Cerebellar cortex (tissue), 1 donor: ENCODE measurements at places on chromosomes 16 and 17.

DNA sequence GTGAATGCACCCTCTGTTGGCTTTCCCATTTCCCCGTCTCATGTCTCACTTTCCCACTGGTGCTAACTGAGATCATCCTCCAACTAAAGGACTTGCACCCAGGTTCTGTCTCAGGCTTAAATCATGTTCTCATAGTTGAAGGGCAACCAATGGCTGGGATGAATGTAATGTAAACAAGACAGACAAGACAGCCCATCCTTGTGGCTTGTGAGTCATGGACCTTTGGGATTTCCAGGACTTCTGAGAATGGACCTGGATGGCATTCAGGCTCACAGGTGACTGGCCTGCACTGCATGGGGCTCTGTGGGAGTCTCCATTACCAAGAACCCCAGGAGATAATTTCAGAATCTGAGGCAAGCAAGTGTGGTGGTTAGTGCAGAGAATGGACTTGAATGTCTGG, 347.5 kb downstream of the HAPSTR1 start:
- no peak for DNase-seq

- no peak for DNase-seq
Measured at GRCh38 chr17:66524877-66525276, 222.5 kb downstream of the PRKCA start.

DNA sequence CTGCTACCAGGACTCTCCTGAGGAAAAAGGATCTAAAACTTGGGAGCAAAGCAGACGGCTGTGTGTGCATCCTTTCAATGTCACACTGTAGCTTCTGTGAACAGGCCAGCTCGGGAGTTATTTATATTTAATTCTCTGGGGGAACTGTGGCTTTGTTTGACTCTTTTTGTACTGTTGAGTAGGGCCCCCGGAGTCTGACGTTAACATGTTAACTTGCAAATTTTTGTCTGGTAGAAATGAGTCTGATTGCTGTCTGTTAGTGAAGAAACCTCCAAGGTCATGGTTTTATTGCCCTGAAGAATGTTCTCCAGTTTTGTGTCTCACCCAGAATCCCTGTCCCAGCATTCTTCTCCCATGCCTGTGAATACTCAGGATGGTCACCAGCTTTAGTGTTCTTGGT, 14.2 kb upstream of the KCNG4 start:
- DNase-seq: no peak

DNA sequence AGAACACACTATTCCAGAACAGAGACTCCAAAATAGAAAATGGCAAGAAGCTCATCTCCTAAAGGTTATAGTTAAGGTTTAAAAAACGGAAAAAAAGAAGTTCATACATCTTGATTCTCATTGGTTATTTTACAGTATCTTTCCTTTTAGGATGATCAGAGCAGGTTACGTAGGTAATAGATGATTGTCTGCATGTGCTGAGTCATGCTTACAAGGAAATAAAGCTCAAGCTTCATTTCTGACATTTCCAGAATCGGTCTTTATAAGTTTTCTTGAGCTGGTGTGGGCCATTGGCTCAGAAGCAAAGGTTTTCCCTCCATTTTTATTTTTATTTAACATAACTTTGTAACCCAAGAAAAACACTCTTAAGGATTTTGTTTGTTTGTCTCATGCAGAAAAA, 1030.3 kb upstream of the CDH8 start:
- DNase-seq: no peak

DNA sequence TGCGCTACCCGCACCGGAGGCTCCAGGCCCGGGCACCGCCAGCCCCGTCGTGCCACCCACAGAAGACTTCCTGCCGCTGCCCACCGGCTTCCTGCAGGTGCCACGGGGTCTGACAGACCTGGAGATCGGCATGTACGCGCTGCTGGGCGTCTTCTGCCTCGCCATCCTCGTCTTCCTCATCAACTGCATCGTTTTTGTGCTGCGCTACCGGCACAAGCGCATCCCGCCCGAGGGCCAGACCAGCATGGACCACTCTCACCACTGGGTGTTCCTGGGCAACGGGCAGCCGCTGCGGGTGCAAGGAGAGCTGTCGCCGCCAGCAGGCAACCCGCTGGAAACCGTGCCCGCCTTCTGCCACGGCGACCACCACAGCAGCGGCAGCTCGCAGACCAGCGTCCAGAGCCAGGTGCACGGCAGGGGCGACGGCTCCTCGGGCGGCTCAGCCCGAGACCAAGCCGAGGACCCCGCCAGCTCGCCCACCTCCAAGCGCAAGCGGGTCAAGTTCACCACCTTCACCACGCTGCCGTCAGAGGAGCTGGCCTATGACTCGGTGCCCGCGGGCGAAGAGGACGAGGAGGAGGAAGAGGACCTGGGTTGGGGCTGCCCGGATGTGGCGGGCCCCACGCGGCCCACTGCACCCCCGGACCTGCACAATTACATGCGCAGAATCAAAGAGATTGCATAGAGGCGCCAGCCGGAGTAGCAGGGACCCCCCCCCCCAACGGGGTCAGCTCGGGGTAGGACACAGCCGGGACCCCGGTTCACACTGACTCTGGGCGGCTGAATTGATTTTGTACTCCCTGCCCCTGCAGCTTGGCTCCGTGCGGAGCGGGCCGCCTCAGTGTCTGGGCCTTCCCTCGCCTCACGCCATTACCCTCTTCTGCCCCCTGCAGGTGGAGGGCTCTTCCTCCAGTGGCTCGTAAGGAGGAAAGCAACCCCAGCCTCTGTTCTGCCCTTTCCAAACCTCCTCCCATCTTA, 58.5 kb downstream of the TMEM132E start:
- peak; percentile 47 for DNase-seq

DNA sequence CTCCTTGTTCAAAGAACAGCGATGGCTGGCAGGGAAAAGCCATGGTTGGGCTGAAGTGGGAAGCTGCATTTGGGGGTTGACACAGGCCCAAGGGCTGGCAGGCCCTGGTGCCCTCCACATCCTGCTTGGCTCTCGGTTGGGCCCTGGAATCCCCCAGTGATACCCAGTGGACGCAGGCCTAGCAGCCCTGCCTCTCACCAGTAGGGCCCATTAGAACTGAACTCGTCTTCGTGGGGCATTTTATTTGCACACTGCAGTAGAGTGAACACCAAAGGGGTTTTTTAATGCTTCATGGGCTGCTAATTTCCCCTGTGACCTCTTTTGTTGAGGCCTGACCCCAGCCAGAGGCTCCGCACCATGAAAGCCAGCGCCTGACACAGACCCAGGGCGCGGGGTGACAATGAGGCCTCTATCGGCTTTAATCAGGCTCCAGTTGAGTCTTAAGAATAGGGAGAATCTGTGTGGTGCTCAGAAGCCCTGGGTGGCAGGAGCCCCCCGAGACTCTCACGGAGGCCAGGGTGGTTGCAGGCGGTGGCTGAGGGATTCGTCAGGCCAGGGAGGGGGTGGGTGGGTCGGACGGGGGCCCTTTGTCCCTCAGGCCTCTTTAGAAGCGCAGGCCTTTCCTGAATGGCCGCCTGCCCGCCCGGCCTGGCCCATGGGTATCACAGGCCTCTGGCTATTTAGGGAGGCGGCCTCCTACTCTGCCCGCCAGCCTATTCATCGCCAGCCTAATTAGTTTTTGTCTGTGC, 199.3 kb downstream of the NTN1 start:
- no peak for DNase-seq

DNA sequence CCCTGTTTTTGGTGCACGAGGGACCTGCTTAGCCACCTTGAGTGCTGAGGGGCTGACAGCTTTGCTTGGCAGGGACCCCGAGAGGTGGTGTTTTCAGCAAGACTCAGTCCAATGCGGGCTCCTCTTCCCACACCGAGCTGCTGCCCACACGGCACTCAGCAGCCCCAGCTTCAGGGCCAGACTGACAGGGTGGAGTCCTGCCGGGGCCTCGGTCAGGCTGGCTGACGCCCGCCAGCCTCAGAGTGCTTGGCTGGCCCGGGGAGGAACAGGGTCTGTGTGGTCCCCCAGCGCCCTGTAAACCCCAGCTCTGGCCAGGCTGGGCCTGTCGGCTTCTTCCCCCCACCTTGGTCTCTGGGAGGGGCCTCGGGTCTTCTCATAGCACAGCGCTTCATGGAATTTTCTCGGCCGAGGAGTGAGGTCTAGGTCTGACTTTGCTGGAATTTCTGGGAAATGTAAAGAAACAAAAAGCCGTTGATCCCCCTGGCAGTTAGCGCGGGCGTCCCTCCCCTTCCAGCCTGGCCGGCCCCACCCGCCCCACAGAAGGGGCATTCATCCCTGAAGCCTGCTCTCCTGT, 2.6 kb downstream of the SOX8 start:
- no peak for DNase-seq

- DNase-seq: no peak
Measured at GRCh38 chr16:79092846-79093245, 507.7 kb downstream of the MAF start.

DNA sequence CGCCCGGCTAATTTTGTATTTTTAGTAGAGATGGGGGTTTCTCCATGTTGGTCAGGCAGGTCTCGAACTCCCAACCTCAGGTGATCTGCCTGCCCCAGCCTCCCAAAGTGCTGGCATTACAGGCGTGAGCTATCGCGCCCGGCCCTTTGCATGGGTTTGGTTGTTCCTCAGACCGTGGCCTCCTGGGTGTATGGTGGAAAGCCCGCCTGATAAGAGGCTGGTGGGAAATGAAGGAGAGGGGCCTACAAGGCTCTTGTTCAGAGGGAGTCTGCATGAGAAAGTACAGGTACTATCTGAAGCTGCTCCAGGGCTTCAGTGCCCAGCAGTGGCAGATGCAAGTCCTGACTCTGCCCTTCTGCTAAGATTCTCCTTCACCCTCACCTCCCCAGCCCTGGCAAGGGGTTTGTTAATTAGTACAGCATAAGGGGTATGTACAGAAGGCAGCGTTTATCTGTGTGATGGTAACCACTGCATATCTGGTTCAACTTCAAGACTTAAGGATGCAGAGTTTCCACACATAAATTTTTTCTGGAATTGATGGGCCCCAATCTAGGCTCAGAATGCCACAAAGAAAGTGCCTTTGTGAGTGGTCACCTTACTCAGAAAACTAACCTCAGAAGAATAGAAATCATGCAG, 24.2 kb downstream of the GRB7 start:
- no peak for DNase-seq

- DNase-seq: no peak
Measured at GRCh38 chr16:84396537-84397008, 28.2 kb downstream of the ATP2C2 start.

DNA sequence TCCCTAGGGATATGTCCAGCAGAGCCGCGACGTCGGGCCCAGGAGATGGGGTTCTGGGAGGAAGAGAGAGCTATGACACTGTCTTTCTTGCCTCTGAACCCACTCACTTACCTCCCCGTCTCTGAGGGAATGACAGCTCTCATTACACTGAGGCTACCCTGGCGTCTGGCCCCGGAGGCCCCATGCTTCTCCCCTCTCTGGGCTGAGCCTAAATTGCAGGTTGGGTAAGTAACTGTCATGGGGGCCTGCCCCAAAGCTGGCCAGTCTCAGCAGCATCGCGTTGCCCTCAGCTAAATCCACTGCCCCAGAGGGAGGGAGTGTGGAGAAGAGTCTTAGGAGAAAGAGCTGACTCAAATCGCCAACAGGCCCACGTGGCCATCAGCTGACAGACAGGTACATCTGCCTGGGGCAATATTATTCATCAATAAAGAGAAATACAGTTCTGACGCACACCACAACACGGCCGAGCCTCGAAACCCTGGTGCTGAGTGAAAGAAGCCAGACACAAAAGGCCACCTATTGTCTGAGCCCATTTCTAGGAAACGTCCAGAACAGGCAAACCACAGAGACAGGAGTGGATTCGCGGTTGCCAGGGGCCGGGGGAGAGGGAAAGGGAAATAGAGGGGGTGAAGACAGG, 156.4 kb downstream of the C16orf95 start:
- DNase-seq: no peak

DNA sequence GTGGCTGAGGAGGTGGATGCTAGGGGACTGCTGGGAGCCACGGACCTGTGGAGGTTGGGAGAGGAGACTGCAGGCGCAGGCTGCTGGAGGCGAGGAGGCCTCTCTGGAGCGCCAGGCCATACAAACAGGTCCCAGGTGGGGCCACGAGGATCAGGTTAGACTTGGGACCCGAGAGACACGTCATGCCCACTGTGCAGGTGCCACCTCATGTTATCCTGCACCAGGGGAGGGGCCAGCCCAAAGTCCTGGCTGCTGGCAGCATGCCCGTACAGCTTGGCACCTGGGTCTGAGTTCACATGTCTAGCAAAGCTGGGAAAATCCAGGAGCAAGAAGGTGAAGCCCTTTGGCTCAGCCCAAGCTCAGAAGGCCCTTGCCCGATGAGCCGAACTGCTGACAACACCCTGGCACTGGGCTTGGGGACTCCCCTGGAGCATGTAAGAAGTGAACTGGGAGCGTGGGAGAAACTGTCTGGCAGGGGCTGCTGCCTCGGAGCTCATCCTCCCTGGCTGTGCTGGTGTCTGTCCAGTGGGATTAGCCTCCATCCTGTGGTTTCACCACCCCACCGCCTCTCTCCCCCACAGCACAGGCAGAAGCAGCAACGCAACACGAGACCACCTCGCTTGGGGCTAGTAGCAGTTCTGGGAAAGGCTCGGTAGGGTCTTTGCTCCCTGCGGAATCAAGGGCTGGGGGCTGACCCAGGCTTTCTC, 5.3 kb downstream of the ARHGDIA start:
- no peak for DNase-seq

GRCh38 chr17:30378241-30378824, 394 bp upstream of the CPD start:
- DNase-seq: peak; percentile 15

GRCh38 chr17:55117164-55117563, 147.6 kb upstream of the HLF start:
- no peak for DNase-seq

DNA sequence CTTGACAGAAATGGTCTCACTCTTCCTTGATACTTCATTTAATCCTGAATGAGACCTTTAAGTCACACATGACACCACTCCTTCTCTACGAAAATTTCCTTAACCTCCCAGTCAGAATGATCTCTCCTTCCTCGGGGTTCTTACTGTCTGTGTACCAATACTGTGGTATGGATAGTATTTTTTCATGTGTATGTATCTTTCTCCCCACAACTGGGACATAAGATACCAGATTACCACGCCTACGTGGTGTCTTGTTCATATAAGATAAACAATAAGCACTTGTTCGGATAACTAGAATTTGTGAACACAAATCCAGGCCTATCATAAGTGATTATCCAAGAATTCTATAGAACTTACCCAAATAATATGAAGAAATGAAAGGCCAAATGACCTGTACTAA, 11.3 kb downstream of the NUP88 start:
- no peak for DNase-seq

DNA sequence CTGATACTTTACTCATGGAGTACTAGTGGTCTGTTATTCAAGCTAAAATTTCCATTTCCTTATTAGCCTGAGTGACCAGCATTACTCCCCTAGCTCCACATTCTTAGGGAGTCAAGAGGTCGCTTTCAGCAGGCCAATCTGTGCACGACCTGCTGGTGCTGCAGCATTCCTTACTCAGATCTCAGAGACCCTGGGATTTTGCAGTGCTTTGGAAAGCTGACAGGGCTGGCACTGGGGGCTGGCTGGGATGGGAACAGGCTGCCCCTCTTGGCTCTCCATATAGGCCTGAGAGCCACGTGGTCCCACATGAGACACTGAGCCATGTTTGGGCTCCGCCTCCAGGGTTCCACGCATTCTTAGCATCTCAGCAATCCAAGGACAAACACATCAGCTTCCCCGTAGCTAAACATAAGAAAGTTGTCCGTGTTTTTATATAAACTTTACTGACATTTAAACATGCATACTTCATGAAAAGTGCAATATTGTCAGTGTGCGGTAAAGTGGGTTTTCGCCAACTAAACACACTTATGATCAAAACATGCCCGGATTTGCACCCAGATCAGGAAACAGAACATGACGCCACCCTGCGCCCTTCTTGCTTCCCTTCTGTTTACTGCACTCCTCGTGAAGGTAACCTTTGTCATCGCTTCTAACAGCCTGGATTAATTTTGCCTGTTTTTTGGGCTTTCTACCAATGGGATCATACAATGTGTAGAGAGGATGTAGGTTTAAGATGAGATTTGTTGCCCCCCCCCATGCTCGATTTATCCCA, 254.5 kb upstream of the CACNG5 start:
- DNase-seq: peak; percentile 87
